ENCODE measurements at places on chromosomes 11 and 22. TPM values are rescaled to one million over a fixed set of nuclear protein-coding genes. Genes with fewer than 3 reads are reported as not detected.

CNIH2 gene
- total RNA-seq = not detected

SCGB1D2 gene
- total RNA-seq = not detected

UBQLN3 gene
- not detected for total RNA-seq

MMP26 gene
- not detected for total RNA-seq

CST6 gene
- 2.6 TPM for total RNA-seq

All from right atrium auricular region (tissue), 2 donors.